Fibroblast of skin of scalp (primary cell): ENCODE measurements at places on chromosomes 7 and 10.

GRCh38 chr7:142338633-142339501 is 81.0 kb upstream of the PRSS58 start:
- DNase-seq: peak; percentile 20

DNA sequence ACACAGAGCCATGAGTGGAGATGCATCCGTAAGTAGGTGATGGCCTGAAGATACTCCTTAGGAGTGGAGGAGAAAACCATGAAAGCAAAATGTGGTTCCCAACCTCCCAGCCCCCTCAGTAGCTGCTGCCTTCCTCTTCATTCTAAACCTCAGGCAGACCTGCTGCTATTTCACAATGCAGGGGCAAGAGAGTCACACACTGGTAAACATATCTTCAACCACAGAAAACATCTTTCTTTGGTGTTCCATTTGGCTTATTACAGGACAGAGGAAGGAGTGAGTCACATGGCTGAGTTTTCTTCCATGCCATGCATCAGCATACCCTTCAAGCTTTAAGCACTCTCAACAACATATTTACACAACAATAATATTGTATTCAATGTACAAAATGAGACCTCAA is 342.1 kb downstream of the BMPER start:
- DNase-seq: peak; percentile 15

DNA sequence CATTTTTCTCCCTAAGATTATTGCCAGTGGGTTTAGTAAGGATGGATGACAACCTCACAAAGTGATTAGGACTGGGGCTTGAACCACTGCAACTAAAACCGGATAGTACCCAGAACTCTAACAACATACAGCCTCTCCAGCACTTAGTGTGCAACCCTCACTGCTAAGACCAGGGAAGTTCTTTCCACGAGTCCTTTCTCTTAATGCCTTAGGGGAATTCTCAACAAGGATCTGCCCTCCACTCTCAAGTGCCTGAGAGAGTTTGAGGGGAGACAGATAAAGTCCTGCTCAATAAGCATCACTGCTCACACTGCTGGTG is 104.6 kb downstream of the NRP1 start:
- no peak for DNase-seq

DNA sequence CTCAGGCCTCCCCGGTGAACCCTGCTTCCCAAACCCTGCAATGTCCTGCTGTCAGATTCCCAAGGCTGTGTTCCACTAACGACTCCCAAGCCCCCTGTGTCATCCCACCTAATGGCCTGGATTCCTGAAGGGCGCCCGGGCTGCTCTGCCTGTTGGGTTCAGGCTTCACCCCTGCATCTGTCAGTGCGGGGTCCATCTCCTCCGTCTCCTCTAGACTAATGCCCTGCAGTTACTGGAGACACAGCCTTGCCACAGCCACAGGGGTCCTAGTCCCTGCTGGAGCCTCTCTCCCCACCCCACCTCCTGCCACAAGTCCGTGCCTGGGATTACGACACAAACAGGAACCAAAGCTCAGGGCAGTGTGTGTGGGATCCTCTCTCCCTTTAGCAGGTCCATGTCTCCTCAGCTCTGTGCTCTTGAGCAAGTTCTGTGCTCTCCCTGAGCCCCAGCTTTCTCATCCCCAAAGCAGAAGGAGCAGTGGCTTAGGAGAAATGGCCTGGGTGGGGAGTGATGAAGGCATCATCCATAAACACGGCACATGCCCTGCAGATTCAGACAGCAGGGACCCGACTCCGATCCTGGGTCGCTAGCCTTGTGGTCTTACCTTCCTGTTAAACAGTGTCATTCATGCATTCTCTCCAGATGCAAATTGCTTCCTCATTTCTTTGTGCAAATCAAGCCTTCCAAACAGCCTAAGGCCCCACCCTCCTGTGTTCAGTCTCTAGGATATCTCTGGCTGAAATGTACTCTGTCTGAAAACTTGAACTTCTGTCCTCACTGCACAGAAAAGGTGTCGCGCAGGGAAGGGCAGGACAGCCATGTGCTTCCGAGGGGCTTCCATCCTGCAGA is 8.2 kb upstream of the RBP3 start:
- DNase-seq: no peak

DNA sequence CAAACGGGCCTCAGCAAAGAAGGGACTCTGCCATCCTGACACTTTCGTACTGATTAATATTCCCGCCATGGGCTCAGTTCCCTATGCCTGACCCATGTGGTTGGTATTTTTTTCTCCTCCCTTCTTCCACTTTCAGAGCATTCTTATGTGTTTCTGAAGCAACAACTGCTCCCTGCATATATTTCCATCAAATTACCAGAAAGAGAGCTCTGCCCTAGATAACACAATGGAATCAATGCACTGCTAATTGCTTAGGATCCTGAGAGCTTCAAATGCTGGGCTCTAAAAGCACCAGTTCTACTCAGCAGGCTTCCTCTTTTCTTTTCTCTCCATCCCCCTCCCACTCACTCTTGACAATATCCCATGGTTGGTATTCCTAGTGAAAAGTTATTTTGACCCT is 5.3 kb downstream of the TECTB start:
- DNase-seq: no peak

GRCh38 chr7:80309971-80310549 is 175.4 kb downstream of the GNAI1 start:
- DNase-seq: no peak

- DNase-seq: no peak
Observed at GRCh38 chr10:1451362-1451888, 285.9 kb downstream of the ADARB2 start.

- DNase-seq: no peak
Observed at GRCh38 chr10:79019441-79020014, 49.2 kb upstream of the ZMIZ1 start.

DNA sequence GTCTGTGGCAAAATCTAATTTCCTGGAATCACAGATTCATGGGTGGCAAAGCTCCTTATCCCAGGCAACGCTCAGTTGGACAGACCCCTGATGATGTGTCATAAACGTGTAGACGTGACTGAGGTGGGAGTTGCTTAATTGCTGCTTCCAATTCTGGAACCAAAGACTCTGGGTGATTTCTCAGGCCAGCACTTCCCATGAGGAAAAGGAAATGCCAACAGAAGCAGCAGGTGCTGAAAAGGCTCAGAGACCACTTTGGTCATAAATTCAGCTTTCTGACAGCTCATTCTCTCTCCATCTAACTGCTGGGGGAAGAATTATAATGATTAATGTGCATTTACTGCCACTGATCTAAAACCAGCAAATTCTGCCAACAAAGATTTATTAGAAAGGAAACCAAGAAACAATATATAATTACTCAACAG is 88.7 kb downstream of the OSBPL3 start:
- DNase-seq: no peak

DNA sequence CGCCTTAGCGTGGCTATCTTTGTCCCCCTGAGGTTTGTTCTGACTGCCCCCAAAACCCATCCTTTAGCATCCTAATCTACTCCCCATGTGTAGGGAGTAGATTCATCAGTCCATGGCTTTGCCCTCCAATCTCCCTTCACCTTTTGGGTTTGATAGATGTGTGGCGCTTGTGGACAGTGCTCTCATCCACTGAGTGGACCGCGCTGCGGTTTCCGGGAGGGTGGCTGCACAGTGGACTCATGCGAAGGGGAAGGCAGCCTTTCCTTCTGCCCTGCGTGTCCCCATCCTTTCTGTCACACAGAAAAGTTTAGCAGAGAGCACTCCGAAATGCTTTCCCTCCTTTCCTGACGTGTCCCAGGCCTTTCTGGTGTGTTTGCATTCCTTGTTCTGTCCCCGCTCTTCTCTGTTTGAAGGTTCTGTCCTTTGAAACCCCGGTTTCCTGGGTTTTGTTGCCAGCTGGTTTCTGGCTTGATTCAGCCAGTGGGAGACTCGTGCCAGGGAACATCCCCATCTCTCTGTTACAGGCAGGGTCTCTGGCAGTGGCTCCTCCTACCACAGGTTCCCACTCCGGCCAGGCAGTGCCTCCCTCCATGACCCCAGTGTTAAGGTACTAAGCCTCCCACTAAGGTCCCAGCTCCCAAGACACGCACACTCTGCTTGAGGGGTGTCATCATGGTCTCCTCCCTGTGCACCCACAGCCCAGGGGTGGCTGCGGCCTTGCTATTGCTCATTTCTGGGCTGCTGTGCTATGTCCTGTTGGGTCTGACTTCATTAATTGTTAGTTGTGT is 547.7 kb upstream of the DPP6 start:
- no peak for DNase-seq

- no peak for DNase-seq
Observed at GRCh38 chr10:34432589-34432988, 382.5 kb downstream of the PARD3 start.

GRCh38 chr7:113810080-113810744 is 108.6 kb downstream of the PPP1R3A start:
- peak; percentile 65 for DNase-seq

GRCh38 chr10:77566236-77566635 is 71.4 kb downstream of the KCNMA1 start:
- peak; percentile 49 for DNase-seq

DNA sequence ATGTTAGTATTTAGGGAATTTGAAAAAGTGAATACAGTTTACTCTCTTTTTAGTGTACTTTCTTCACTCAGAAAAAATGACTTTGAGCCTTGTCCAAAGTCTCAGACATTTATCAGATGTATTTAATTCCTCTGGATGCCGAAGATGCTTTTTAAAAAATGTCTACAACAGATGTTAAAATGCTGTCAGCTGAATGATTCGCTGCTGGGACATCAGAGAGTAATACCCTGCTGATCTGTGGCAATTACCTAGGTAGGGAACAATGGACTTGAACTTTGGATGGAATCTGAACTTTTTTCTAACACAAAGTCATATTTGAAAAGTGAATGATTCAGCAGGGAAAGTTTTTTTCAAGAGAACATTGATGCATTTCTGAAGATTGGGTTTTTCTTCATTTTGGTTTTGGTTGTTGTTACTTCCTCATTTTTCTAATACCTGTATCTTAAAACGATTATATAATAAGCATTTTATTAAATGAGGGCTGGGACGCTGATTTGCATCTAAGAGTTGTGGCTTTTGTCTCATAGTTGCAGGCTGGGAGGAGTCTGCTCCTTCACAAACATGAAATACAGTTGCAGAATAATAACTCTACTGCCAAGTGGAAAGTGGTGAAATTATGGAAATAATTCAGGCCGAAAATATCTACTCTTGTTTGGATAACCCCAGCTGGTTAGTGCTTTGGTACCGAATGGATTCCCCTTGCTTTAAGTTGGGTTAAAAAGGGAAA is 98.0 kb downstream of the SPAG6 start:
- DNase-seq: peak; percentile 51

- no peak for DNase-seq
Observed at GRCh38 chr7:138047907-138048306, 28.4 kb upstream of the AKR1D1 start.

GRCh38 chr7:140623980-140624379 is 16.6 kb downstream of the DENND2A start:
- DNase-seq: peak; percentile 67

- no peak for DNase-seq
Observed at GRCh38 chr7:22563621-22564241, 63.7 kb upstream of the STEAP1B start.

DNA sequence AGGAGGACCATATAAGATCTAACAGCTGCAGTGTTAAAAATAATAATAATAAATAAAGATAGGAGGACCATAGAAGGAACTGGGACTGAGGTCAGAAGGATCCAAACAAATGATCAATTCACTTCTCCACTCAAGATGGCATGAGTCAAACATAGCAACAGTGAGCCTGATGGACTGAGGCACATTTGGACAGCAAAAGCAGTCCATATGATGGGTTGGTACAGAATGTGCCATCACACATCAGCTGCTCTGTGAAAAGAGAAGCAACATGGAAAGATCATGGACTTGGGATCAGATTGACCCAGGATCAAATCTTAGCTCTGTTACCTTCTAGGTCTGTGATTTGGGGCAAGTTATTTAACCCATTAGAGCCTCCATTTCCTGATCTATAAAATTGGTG is 188.9 kb upstream of the KMT2E start:
- DNase-seq: no peak

DNA sequence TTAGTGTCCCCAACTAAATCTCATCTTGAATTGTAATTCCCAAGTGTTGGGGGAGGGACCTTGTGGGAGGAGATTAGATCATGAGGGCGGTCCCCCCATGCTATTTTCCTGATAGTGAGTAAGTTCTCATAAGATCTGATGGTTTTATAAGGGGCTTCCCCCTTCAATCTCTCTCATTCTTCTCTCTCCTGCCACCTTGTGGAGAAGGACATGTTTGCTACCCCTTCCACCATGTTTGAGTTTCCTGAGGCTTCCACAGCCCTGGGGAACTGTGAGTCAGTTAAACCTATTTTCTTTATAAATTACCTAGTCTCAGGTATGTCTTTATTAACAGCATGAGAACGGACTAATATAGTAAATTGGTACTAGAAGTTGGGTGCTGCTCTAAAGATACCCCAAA is 365.6 kb downstream of the ANKRD7 start:
- DNase-seq: no peak

GRCh38 chr7:73988197-73988596 is 39.8 kb upstream of the ELN start:
- no peak for DNase-seq

GRCh38 chr7:100481466-100481865 is 2.3 kb upstream of the NYAP1 start:
- no peak for DNase-seq

- no peak for DNase-seq
Observed at GRCh38 chr10:94640562-94640961, 43.0 kb upstream of the CYP2C18 start.

DNA sequence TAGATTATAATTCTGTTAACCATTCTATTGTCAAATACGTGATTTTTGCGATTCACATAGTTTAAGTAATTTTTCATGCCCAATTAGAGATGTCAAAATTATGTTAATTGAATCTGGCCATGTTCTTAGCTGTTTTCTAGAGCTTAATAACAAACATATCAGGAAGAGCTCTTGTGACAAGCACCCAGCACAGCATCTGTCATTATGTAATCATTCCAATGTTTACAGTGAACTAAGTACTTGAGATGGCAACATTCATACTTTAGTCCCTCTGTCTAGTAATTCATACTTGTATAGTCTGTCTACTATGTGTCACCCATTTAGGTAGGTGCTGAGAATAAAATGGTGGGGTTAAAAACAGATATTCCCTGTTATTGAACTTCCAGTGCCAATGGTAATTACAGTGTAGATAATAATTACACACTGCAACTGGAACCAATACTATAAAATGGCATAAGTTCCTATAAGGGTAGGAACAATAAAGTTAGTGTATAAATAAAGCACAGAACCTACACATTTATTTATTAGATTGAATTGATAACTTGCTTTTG is 55.2 kb downstream of the ZEB1 start:
- DNase-seq: peak; percentile 4

- no peak for DNase-seq
Observed at GRCh38 chr7:14687241-14687640, 215.3 kb downstream of the DGKB start.

- no peak for DNase-seq
Observed at GRCh38 chr7:67807826-67808225, 811.2 kb downstream of the TYW1 start.

- DNase-seq: peak; percentile 82
Observed at GRCh38 chr10:13371897-13372470, 23.9 kb upstream of the SEPHS1 start.

DNA sequence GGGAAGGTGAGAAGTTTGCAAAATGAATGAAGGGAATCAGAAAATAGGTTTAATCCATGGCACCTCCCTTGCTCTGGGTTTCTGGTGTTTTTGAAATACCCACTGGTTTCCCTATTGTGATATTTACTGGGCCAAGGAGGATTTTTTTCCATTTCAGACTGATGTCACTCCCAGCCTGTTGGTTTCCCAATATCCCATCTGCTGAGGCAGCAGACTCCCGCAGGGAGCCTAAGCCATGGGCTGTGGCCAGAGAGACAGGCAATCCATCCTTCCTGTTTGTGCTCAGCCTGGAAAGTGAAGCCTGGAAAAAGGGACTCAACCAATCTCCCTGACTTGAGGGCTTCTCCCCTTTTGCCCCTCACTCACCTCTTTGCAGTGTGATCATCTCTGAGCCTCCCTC is 22.8 kb downstream of the FAM107B start:
- peak; percentile 57 for DNase-seq
